Activated naive CD8-positive, alpha-beta T cell treated with anti-CD3 and anti-CD28 coated beads for 36 hours (primary cell): ENCODE measurements at places on chromosomes 5 and 9.

DNA sequence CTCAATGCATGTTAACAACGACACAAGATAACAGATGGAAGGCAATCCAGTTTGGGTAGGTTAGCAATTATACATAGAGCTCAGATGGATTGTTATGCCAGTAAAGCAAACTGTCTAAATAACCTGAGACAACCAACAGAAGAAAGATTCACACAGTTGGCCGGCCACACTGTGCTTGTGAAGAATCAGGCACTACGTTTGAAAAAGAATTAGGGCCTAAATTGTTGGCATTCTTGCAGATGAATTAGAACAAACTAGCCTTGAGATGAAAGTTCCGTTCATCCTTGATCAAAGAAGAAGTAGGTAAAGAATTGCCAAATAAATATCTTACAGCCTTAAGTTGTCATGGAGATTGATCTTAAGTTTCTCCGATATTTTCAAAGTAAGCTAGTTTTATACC lies 210.6 kb downstream of the CDH18 start:
- no peak for DNase-seq

DNA sequence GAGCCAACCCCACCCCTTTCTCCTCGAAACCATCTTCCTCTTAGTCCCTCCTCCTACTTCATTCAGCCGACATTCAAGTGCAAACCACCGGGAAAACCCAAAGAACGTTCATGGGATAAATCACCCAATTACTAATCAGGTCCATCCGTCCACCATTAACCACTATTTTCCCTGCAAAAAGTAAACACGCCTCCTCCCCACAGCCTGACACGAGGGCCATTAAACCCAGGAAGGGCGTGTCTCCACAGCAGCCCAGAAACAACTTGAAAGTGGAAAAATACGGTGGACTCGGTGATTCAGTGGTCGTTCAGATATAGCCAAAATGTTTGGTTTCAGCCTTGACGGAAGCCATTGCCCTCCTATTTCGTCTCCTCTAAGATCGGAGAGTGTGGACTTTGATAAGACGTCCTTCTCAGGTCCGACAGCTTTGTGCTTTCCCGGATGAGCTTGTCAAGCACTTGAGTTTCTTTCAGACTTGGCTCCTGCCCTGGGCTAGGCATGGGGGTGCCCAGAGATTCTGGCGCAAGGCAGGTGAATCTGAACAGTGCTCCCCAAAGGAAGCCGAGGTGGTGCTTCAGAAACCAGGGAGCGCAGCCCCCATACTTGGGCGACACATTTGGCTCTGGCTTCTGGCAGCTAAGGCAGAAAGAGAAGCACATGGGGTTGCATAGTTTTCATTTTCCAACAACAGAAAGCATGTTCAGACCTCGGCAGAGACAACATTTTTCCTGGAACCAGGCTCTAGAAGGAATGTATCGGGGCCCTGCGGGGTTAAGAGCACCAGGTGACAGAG lies 56.6 kb downstream of the SMIM23 start:
- no peak for DNase-seq

DNA sequence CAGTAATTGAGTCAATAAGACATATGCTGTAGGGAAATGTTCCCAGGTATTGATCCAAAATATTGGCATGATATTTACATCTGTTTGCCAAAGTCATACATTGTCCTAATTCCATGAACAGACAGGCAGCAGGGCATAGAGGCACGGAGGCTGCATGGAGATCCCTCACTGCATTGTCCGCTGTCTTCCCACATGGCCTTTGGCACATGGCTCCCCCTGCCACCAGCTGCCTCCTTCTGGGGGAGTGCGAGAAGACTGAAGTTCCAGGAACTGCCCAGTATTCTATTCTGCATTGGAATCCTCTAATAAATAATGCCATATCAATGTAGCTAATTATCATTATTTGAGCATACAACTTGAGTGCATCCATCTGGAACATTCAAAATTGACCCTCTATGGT lies 269.0 kb downstream of the FBXL7 start:
- no peak for DNase-seq

DNA sequence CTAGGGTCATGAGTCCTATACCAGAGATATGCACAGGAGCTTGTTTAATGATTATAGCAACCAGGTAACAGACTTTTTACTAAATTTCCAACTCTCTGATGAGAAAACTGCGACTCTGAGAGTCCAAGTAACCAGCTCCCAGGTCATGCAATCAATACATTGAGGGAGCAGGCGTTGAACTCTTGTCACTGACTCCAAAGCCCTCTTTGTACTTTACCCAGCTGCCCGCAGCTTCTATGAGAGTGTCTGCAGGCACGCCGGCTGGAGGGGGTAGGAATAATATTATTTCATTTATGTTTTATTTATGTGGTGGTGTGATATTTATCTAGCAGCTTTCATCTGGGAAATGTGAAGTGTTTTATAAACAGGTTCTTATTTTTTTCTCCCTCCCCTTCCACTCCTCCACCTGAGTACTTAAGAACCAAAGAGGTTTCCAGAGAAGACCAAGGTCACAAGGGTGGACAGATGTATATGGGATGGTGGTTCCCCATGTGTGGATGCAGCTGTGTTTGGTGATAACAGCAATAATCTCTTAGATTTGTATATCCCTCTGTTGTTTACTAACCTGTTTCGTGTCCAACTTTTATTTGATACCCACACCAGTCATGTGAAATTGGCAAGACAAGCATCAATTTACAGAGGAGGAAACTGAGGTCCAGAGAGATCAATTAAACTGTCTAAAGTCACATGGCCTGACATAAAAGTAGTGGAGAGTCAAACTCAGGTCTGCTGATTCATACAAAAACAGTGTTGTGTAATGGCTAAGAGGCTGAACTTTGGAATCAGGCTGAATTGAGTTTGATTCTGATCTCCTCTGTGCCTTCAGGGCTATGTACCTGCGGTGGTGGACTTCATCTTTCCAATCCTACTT lies 140.2 kb upstream of the TRIM32 start:
- no peak for DNase-seq

- DNase-seq = no peak
Observed at GRCh38 chr5:81748556-81748955, 2.3 kb downstream of the SSBP2 start.

DNA sequence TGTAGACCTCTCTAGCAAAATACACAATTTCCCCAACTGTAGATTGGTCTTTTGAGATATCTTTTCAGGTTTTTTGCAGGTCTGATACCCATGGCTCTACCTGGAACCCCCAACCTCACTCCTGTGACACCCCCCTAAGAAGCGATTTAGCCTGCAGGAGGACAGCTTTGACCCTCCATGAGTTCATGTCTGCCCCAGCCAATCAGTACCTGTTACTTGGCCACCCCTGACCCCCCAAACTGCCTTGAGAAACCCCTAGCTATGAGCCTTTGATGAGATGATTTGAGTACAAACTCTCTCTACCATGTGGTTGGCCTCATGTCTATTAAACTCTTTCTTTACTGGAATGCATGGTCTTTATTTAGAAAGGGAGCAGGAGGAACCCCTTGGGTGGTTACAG lies 25.7 kb downstream of the ABO start:
- no peak for DNase-seq

DNA sequence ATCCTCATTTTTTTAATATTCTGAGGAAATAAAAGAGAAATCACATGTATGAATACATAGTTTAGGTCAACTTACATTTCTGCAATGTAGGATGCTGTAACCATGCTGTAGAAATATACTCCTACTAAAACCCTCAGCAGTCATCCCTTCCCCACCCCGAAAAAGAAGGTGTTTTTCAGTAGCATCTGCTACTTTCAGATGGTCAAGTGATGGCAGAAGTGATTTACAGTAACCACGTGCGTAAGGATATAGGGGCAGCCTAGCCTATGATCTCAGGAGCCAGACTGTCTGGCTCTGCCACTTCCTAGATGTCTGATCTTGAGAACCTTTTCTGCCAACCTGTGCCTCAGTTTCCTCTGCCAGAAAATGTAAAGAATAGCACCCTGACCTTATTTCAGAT lies 26.0 kb upstream of the SYK start:
- no peak for DNase-seq

DNA sequence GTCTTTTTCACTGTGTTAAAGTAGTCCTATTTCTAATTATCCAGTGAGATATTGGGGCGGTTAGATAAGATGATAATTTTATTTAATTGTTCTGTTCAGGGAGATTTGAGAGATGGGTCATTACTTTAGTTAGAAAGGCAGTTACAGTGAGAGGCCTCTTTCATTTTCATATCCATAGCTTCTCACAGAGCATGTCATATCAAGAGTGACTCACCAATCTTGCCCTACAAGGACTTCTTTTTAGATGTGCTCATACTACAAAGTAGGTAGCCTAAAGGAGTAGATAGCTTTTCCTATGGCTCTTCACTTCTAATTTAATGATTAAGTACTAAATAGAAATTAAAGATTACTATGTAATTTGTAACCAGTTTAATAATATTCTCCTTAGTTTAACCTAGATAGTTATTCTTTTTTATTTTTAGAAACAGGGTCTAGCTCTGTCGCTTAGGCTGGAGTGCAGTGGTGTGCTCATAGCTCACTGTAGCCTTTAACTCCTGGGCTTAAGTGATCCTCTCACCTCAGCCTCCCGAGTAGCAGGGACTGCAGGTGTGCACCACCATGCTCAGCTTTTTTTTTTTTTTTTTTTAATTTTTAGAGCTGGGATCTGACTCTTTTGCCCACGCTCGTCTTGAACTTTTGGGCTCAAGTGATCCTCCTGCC lies 71.0 kb downstream of the FER start:
- DNase-seq = no peak

GRCh38 chr5:143594902-143595818 lies 191.7 kb upstream of the NR3C1 start:
- no peak for DNase-seq

DNA sequence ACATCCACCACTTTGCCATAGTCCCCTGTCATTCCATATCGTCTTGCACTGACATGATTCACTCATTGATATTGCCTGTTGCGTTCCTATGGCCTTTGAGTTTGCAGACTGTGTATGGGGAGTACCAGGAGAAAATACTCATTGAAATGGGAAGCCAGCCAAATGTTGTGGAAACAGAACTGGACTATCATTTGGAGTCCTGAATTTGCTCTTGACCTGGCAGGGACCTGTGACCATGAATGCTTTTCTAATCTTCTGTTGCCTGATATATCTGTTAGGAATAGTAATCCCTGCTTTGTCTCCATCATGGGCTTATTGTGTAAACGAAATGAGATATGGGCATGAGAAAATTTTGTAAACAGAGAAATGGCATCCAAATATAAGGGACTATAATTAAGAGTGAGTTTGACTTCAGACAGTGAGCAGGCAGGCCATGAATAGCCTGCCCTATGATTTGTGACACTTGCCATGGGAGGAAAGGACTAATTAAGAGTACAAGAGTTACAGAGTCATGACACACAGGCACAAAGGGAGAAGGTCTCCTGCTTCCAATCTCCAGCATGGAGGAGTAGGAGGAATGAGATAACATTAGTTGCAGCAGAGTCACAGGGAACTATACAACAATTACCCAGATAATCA lies 572.9 kb upstream of the SGCD start:
- no peak for DNase-seq

DNA sequence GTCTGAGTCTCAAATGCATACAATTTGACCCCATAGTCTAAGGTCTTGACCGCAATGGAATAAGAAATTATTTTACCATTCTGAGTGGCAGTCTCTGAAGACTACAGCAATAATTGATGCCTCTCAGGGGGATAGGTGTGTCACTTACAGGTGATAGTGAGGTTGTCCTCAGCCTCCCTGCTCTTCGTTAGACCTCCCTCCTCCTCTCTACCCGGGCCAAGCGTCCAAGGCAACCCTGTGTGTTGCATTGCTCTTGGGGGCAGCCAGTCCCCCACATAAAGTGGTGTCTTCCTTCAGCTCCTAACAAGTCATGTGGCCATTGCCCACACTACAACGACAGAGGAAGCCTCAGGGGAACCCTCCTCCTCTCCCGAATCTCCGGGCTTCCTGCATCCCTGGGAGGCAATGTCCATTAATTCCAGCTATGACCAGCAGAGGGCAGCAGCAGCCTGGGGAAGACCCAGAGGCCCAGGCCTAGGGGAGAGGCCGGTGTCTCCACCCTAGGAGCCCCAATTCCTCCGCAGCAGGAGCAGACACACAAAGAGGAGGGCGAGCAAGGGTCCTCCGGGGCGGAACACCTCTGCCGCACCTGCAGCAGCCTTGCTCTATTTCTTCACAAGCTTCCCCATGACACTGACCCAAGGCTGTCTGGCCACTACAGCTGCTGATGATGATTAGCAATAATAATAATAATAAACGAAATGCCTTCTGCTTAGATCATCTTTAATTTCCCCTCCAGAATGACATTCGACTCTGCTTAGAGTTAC lies 134.8 kb downstream of the KCNIP1 start:
- DNase-seq = peak; percentile 64

GRCh38 chr9:135144581-135145170 lies 57.2 kb downstream of the OLFM1 start:
- no peak for DNase-seq

DNA sequence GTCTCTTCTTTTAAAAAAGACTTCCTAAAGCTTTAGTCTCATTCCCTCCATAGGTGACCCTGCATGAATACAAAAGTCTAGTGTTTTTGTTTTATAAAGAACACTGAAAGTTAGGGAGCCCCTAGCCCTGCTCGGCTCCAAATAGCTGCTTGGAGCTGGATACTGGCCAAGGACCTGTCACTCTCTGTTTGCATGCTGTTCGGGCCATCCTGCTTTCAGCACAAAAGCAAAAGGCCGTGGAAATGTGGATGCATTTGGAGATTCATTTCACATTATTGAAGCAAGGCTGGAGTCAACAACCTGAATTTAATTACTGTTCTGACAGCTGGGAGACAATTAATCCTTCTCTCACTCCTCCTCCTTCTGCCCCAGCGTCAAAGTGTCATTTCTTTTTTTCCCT lies 151.7 kb upstream of the NMUR2 start:
- DNase-seq = no peak

DNA sequence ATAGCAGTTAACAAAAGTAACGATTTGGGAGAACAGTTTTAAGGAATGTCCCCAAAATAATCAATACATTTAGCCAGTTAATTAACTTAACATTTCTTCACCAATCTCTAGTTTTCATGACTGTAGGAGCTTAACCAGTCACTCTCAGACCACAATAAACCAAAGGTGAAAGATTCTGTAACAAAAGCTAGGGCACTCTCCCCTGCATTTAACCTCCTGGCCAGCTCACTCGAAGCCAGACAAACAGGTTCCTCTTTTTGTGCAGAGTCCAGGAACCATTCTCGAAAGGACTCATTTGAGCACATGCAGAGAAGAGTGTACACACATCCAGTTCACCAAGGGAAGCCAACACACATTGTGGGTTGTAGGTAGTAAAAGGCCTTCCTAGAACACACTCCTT lies 6.5 kb downstream of the IL7R start:
- DNase-seq = peak; percentile 30

DNA sequence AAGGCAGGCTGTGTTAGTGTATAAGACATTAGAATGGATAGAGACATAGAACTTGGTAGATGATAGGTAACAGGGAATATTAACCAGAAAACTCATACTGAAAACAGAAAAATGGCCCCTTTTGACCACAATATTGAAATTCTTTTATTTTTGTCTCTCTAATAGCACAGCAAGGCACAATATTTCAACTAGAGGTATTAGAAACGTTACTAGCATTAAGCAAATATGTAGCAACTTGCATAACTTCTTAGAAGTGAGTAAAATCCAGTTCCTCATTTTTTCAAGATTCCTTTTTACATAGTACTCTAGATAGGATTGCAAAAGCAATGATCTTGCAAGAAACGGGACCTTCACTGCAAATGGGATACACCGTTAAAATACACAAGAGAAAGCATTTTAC lies 102.7 kb upstream of the VCAN start:
- no peak for DNase-seq
